Omental fat pad (tissue), 4 donors: ENCODE measurements at places on chromosomes 13 and 19.

DNA sequence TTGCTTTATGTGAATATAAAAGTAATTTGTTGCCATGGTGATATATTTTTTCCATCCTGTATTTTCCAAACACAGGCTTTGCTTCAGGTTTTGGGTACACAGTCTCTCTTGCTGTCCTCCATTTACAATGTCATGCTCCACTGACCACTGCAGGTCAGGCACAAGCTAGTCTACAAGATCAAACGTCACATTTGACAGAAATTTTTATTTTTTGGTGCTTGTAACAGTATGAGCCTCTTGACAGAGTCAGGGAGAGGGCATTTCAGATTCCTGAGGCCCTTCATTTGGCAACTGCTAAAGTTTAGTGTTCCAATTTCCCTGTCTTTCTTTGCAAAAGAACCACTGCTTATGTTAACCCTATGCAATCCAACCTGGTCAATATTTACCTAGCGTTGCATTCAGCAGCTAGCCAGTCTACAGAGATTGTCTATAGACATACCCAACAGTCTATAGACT lies 175.0 kb downstream of the RFC3 start:
- DNase-seq = no peak

DNA sequence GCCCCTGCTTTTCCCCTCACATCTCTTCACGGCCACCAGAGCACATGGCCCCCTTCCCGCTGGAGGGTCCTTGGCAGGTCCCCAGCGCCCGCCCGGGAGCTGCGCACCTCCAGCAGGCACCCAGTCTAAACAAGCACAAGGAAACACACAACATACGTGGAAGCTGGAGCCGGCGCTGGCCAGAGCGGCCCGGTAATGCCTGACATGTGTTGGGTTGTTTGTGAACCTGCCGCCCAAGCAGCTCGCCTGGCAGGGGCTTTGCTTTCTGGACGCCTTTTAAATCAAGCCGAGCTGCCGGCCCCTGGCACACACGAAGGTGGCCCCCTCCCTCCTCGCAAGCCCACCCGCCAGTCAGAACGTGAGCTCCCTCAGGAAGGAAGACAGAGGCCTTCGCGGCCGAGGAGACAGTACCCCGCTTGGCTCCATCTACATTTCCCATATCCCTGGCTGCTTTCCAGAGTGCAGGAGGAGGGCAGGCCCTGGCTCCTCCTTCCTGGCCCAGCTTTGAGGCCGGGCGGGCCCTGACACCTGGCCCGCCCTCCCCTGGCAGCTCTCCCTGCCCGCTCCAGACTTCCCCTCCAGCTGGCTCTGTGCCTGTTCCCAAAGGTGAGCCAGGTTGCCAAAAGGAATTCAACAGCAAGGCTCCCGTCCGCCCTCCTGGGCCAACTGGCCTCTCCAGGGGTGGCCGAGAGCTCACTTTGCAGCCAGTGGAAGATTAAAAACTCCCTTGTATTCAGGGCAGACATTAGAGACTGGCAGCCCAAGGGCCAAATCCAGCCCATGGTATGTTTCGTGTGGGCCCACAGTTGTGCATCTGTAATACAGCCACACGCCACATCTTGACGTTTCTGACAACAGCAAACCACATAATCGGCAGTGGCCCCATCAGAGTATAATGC lies 28.7 kb downstream of the COMP start:
- DNase-seq = no peak

DNA sequence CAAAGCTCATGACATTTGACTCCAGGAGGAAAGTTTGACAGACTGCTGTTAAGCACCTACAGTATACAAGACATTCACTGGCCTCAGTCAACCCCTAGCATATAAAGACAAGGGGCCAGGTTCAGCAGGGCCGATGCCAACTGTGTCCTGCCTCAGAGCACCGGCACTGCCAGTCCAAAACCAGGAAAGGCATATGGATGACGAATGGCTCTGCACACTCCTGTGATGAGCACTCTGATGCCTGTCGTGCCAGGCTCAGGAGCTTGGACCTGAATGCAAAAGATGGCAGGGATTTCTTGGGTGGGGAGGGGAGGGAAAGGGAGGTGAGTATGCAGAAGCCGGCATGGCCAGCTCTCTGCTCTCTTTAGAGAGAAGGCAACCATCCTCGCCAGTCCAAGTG lies 38.9 kb downstream of the COL4A1 start:
- no peak for DNase-seq

GRCh38 chr19:13260883-13261653 lies 110.9 kb downstream of the IER2 start:
- DNase-seq = no peak

- DNase-seq = no peak
Measured at GRCh38 chr13:103157434-103158145, 91.4 kb upstream of the SLC10A2 start.

DNA sequence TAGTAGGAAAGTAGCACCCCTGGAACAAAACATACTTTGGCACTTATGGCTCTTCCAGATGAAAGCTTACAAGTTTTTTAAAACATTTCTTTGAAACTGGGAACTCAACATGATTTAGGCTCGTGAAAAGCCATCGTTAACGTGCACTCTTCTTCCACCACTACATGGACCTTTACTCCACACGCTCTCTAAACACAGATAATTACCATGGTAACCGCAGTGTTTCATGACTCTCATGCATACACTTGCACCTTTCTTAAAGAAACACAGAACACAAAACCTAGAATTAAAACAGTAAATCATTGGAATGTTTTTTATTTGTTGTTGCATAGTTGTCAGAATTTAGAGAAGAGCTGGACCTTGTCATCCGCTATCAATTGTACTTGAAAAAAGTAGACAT lies 154.3 kb downstream of the FGF9 start:
- no peak for DNase-seq

GRCh38 chr19:347946-348861 lies 3.6 kb upstream of the MIER2 start:
- DNase-seq = no peak

- no peak for DNase-seq
Measured at GRCh38 chr13:29402166-29402636, 193.3 kb downstream of the SLC7A1 start.

GRCh38 chr19:41706741-41707501 lies 1.5 kb upstream of the CEACAM5 start:
- DNase-seq = no peak
